Naive B cell (primary cell): ENCODE measurements at places on chromosomes 7 and 10.

DNA sequence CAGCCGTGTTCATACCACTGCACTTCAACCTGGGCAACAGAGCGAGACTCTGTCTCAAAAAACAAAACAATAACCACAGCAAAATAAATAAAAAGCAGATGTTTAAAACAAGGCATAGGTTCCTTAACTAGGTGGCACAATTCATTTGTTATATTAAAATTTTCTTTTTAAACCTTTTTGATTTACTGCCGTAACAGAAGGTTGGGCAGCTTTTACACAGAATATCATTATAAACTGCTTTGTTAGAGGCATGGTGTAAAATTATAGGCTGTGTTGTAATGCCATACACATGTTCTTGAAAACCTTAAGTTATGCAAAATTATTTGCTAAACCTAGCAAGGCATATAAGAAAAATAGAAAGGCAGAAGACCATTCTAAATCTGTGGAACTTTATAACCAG lies 84.4 kb downstream of the MKLN1 start:
- no peak for DNase-seq

- no peak for DNase-seq
Observed at GRCh38 chr7:30906014-30906413, 5.6 kb upstream of the AQP1 start.

DNA sequence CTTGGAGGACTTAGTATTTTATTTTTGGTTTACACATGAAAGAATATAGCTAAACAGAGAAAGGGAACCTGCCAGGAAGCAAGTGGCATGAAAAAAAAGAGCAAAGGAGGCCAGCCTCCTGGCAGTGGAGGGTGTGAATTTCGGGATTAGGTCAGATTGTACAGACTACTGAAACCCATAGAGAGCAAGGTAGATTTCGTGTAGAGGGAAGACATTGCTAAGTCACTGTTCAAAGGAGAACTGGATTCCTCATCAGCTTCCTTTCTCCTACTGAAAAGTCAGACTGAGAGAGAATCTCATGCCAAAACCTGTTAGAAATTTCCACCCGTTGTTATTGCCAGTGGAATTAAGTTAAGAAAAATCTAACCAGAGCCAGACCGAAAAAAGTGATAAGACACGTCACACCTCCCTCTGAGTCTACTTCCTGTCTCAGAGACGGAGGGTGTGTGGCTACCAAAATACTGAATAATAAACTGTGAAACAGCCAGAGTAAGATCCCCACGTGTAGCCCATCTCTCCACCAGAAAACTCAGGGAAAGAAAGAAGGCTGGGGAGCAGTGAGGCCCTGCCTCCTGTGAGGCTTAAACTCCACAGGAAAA lies 118.8 kb downstream of the SKIDA1 start:
- no peak for DNase-seq

DNA sequence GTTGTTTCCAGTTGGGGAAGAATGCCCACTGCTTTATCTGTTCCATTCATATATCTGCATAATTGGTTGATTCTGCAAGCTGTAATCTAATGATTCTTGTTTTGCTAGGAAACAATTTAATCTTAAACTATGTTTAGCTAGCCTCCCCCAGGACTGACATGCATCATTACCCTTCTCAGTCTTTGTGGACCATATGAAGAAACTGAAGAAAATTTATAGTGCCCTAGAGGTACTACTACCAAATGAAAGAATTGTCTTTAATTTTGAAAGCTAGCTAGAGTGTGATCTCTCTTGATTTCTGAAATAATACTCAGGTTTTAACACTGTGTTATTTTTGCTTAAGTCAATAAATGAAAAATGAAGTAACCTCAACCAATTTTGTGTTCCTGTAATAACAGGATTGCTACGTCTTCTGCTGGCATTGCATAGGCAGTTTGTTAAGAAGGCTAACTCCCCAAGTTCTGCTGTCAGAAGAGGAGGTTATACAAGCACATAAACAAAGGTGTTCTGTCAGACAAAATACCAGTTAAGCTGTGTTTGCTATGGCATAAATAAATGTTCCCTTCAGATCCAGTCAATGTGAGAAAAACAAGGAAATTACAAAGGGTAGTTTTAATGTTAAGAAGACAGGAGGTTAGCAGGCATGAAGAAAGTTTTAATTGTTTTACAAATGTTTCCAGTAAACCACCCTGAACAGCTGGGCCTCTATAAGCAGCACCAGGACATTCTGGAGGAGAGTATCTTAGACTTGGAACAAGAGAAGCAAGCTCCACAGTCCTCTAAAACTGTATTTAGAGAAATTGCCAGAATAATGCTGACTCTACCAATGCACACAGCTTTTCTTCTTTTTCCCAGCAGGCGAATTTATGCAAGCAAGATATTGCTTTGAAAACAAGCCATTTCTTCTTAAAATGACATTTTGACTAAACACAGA lies 90.3 kb upstream of the CTTNBP2 start:
- DNase-seq: no peak
